NCI-H226 (cell line): ENCODE measurements at places on chromosomes 1 and 21.

DNA sequence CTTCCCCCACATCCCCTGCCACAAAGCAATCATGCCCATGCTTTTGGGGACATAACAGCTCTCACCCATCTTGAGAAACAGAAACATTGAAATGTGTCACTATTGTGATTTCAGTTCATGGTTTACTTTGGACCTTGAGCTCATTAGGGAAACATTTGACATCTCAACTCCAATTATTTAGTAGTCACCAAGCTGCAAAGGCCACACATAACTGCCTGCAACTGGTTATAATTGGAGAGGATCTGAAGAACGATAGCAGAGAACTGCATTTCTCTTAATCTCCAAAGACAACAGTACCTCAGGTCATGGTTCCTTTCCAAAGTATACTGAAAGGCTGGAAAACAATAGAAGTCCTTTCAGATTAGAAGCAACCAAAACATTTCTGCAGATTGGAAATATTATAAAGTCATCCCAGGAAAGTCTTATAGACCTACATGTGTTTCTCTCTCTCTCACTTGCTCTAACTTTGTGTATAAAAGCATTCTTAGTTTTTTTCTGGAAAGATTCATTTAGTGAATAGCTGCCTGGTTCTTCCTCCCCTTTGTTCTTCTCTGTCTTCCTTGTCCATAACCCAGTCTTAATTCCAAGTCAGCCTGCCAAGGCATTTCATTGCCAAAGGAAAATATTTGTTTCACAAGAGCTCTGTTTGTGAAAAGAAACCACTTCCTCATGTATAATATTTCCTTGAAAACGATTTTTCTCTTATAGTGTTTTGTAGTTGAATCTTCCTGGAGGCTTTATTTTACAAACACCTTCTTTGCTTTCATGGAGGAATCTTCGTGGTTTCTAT is 426.8 kb downstream of the ADGRL2 start:
- peak; percentile 31 for DNase-seq

DNA sequence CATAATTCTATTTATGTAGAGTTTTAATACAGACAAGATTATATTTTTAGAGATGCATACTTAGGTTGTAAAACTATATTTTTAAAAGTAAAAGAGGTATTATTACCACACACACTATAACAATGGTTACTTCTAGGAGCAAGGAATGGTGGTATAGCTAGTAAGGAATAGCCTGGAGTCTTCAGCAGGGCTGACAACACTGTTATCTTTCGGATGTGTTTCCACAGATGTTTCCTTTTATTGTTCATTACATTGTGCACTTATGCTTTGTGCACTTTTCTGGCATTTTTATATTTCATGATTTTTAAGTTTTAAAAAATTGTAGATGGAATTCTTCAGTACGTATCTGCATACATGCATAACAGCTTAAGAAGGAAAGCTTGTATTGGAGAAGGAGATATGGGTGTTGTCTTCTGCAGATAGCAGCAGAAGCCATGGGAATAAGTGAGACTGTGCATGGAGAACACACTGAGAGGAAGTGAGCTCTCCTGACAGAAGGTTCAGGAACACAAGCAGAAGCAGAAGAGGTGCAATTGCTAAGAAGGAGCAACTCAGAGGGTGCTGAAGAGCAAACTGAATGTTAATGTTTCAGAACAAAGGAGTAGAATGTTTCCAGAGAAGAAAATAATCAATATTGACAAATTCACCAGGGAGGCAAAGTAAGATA is 91.8 kb downstream of the UCHL5 start:
- DNase-seq = no peak

- DNase-seq = peak; percentile 97
Observed at GRCh38 chr1:67430358-67431155, at the start of gene SERBP1. Gene SERBP1 (minus strand): TSS chr1:67430402. CDS start chr1:67430300, 102 bp downstream.

DNA sequence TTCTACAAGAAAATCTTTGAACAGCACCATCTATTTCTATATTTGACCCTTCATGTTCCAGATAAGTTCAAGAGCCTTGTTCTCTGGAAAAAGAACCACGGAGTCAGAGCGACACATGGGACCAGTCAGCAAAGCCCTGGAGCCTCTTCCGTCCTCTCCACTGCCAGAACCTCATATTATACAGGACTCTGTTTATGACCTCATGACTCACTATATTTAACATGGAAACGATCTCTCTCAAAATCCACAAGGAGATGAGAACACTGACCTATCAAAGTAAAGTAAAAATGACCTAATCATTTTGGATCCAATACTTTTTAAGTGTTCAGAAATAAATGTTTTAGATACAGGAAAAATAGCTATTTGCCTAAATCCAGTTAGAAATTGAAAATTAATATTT is 124.6 kb upstream of the KRTAP19-8 start:
- no peak for DNase-seq

DNA sequence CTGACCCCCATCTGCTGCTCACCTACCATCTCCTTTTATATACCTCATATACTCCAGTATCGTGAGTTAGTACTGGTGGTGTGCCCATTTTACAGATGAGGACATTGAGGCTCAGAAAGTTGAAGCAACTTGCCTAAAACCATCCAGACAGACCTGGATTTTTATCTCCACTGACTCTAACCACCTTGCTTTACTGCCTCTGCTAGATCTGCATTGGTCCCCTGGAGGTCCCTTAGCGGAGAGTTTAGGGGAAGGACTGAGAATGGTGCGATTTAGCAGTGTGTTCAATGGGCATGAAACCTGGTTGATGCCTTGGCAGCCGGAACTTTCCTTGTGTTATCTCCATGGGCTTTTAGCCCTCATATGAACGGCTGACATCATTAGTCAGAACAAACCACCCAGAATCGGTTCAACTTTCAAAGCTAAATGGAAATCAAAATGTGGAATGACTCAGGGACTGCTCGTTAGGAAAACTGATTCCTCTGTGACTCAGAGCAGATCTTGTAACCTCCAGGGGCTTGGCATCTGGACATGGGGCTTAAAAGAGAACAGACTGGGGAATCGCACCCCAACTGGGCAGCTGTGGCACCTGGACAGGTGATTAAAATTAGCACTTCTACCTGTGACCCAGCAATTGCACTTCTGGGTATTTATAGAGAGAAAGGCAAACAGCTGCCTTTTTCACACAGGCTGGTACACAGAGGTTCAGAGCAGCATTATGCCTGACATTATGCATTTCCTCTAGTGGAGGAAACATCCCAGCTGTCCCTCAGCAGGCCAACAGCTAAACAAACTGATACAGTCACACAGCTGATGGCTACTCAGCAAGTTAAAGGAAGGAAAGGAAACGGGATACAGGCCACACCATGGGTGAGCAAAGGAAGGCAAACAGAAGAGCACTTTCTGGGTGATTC is 25.3 kb downstream of the TMEM51 start:
- peak; percentile 93 for DNase-seq

DNA sequence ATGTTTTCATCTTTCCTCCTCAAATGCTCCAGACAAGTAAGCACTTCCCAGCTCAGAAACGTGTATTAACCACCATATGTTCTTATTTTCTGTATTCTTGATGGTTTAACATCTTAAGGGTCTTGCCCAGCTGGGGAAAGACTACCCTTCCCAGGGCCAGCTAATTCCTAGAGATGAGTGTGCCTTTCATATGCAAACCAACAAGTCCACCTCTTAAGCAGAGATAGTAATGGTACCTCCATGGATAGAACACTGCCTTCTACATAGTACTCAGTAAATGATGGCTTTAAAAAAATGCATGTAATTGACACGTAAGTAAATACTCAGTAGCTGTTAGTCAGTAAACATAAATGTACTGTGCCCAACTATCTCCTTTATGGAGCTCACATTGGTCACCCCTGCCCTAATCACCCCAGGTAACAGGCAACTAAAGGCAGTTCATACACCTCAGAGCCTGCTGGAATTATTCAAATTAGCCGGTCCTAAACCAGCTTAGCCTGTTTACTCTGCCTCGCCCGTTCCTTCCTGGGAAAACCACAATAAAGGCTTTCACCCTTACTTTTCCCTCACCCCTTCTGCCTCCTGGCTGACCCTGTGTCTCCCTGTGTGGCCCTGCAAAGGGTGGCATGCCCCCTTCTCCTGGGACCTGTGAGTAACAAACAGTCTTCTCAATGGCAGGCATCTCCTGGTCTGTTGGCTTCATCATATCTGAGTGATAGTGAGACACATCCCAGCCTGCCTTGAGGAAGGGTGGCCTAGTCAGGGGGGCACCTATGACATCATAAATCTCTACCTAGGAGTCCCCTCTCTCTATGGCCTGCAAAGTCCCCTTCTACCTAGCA is 40.1 kb upstream of the KLHDC7A start:
- no peak for DNase-seq

DNA sequence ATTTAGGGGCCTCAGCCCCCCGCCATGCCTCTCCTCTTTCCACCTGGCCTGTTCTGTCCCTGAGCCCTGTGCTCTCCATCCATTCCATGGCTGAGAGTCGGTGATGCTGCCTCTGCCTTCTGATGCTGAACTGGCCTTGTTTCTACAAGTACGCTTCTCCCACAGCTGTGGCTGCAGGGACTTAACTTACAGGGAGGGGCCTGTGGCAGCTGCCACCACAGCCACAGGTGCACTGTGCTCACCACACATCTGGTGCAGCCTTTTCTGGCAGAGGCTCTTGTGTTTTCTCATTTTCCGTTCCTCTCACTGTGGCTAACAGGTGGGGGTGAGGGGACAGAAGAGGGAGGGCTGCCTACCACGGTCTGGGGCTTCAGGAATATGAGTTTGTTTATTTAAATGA is 4.2 kb downstream of the FMO1 start:
- no peak for DNase-seq

- no peak for DNase-seq
Observed at GRCh38 chr21:38227401-38227800, 29.4 kb upstream of the KCNJ15 start.

GRCh38 chr1:207908107-207908734 is 2.7 kb downstream of the CD34 start:
- DNase-seq = no peak
